Neural crest cell (in vitro differentiated cells): ENCODE measurements at places on chromosomes 5 and 9. TPM values are rescaled to one million over a fixed set of nuclear protein-coding genes. Genes with fewer than 3 reads are reported as not detected.

The PCSK5 gene
- 2.7 and 3.1 TPM in 2 replicates for total RNA-seq

DNA sequence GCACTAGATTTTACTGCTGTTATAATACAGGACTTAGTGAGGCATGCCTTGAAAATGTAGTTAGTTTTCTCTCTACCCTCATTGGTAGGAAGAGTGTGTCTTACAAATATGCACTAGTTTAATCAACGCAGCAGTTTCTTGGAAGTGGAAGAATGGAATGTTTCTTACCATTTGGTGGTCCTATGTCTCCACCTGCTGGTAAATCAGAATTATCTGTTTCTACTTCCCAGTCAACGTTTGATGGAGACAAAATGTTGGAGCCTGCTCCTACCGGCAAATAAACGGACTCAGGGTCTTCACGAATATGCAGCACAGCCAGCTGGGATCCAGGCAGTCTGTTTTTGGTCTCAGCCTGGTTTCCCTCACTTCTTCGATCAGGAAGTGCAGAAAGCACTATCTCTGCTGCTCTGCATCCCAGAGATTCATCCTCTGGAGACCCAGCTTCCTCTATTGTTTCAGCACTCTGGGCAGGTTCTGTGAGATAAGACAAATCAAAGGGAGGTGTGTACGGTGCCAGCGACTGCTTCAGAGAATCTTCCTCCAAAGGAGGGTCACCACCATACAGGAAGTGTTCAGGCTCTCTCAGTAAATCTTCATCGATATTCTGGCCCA lies 59.5 kb upstream of the PCA3 start:
- DNase-seq = peak; percentile 17

The TAS2R1 gene
- total RNA-seq = not detected in 2 replicates

The PCBD2 gene
- 11.8 and 12.1 TPM in 2 replicates for total RNA-seq

The SEC24A gene
- total RNA-seq = 21.6 and 22.2 TPM in 2 replicates

The TAF11L10 gene
- not detected in 2 replicates for total RNA-seq

The TUT7 gene
- 16.9 and 17.9 TPM in 2 replicates for total RNA-seq

DNA sequence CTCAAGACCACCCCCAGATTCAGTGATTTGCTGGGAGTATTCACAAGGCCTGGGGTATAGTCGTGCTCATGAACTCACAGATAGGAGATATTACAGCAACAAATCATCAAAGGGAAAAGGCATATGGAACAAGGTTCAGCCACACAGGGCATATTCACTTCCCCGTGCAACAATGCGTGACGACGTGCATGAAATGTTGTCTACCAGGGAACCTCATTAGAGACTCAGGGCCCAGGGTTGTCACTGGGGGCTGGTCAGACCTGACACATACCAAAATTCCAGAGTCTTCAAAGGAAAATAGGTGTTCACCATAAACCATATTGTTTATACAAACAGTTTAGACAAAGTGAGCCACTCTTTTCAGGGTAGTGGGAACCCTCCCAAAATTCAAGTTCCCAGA lies 212.4 kb downstream of the RFK start:
- DNase-seq = no peak

- DNase-seq = no peak
Observed at GRCh38 chr5:125981016-125981415, 442.2 kb upstream of the GRAMD2B start.

The QRFP gene
- not detected in 2 replicates for total RNA-seq

GRCh38 chr9:82673919-82674318 lies 389.0 kb downstream of the RASEF start:
- DNase-seq = no peak

The GPR151 gene
- total RNA-seq = not detected in 2 replicates

The TRMT10B gene
- 9.5 and 9.8 TPM in 2 replicates for total RNA-seq

DNA sequence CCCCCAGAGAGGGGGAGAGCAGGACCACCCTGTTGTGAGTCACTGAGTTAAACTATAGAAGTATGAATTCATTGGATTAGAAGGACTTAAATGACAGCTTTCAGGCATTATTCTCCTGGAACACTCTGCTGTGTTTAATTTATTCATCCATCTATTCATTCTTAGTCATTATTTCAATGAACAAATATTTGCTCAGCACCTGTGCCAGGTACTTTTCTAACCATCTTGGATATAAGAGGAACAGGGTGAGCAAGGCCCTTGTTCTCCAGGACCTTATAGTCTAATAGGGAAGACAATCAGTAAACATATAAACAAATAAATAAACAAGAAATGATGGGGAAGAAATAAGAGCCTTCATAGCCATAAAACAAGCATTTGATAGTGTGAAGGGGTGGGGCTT lies 483.9 kb upstream of the BRINP1 start:
- DNase-seq = no peak

- DNase-seq = no peak
Observed at GRCh38 chr5:150081541-150082283, 4.6 kb downstream of the CSF1R start.
